HS-5 (cell line): ENCODE measurements at places on chromosomes 7 and 10.

GRCh38 chr10:306675-307185 lies 171.5 kb downstream of the ZMYND11 start:
- no peak for DNase-seq

DNA sequence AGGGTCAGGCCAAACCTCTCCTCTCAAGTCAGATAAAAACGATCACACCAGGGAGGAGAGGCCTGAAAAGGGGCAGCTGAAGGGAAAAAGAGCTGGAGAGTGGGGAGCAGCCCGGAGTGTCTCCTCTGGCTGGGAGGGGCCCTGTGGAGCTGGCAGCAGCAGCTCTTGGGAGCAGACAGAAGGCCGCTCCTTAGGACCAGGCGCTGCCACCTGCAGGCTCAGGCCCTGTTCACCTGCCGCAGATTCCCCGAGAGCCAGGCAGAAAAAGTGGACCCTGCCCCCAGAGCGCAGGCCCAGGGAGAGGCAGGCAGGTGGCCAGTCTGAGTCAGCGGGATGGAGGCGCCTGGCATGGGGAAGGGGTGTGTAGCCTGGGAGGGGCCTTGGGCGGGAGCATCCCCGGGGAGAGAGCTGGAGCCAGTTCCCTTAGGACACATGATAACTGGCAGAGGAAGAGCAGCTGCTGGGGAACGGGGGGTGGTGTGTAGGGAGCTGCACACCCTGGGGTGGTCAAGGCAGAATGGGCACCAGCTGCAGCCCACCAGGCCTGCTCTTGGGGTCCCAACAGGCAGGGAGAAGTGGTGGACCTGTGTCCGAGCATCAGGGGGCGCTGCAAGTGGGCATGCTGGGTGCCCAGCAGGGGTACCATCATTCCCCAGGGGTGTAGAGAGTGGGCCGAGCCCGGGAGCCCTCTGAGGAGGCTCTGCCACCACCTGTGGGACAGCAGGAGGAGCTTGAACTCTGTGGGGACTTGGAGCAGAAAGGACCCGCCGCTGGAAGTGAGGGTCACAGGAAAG lies 177.2 kb upstream of the RHEB start:
- DNase-seq = no peak

DNA sequence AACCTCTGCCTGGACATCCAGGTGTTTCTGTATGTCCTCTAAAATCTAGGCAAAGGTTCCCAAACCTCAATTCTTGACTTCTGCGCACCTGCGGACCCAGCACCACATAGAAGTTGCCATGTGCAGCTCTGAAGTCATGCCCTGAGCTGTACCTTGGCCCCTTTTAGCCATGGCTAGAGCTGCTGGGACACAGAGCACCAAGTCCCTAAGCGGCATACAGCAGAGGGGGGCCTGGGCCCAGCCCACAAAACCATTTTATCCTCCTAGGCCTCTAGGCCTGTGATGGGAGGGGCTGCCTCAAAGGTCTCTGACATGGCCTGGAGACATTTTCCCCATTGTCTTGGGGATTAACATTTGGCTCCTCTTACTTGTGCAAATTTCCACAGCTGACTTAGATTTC lies 14.6 kb downstream of the TMEM243 start:
- DNase-seq = no peak

DNA sequence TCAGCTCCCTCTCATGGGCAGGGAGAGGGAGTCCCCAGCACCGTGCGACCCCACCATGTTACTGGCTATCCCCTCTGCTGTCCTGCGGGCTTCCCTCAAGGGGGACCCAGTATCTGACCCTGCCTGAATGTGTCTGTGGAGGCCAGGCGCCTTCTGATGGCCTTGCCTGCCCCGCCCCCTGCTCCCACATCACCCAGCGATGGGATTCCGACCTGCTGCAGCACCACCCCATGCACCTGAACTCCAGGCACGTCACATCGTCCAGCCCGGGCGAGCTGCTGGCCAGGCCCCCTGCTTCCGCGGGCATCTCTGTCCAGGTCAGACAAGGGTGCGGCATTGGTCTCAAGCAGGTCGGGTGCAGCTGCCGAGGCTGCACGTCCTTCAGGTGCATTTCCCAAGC lies 19.0 kb downstream of the LRRC27 start:
- no peak for DNase-seq

GRCh38 chr10:101489355-101489754 lies 98.7 kb downstream of the POLL start:
- DNase-seq = no peak

- no peak for DNase-seq
Observed at GRCh38 chr7:43112941-43113621, 634 bp downstream of the HECW1 start.

DNA sequence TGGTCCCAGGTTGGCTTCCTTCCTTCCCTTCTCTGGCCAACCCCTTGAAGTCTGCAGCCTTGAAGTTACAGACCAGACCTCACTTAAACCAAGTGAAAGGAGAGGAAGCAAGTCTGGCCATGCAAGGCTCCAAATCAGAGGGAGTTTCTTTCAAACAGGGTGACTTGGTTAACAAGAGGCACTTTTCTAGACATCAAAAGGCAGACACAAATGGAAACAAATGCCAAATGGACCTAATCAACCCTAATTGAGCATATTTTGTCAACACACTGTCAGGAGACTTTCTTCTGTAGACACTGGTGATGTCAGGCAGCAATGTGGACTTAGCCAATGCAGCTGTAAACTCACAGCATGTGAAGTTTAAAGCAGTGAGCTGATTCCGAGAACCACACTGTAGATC lies 282.7 kb upstream of the FZD8 start:
- DNase-seq = no peak
